ENCODE measurements at places on chromosomes 6 and 20. TPM values are rescaled to one million over a fixed set of nuclear protein-coding genes. Genes with fewer than 3 reads are reported as not detected.

Gene BPIFB1
- not detected for total RNA-seq

Gene SRMS
- total RNA-seq = not detected

GRCh38 chr6:166502453-166502852, 84.0 kb downstream of the RAMACL start:
- DNase-seq = peak; percentile 40

Gene TMEM244
- total RNA-seq = not detected

DNA sequence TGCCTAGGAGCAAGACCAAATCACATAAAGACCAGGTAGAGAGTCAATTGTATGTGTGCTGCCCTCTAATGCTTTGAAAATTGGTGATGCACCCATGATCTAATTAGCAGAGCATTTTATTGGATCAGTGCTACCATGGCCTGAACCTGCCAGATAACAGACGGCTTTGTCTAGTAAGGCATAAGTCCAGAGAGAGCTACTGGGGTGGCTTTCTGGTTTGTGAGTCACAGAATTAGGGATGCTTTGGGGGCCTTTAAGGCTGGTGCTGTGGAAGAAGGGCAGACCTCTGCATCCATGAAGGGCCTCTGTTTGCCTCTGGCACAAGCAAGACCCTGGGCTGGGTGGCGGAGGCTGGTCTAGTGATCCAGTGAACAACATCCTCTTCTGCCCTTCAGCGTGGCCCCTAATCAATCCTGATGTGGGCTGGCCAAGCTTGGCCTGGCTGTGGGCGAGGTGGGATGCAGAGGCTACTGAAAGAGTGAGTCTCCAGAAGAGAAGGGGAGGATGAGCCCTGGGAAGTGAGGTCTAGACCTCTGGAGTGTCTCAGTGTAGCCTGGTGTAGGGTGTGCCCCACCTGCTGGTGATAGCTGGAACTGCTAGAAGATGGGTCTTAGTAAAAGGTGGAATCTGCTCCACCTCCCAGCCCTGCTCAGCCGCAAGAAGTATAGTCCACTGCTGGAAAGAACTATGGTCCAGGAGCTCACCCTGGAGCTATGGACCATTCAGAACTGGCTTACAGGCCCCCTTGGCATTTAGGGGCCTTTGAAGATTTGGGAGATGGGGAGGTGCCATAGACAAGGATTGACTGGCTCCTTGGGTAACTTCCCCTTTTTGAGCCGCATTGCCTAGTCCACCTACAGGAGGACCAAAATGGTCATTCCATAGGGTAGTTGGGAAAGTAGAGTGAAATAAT, 36.7 kb upstream of the AAR2 start:
- DNase-seq = peak; percentile 81

DNA sequence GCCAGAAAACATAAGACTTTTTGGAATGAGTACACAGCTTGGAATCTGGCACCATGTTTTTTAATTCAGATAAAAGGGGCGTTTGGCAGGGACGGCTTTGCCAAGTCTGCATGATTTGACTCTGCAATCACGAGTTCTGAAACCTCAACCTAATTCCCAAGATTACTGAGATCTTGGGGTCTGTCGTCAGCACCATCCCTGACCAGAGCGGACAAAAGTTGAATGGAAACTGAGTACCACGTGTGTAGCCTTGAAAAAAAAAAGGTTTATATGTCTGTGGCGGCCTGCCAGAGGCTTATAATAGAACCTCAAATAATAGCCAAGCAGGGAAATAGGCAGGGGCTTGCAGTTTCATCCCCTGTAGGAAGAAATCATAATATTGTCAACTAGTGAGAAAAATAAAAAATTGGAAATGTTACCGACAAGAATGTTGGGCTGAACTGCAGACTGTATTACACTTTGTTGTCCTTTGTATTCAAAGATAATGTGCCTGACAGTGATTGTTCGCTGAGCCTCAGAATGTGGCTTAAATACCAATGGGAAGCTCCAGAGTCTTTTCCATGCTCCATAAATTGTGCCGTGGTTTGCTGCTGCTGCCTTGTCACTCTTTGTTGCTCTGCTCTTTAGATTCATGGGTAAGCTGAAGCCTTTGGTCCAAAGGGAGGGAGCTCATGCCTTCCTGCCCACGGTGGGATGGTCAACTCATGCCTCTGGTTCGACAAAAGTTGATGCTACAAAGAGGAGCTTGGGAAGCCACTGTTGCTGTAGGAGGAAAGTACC, 118.8 kb upstream of the ARID1B start:
- peak; percentile 41 for DNase-seq

Measured in heart right ventricle (tissue), 16 donors.